ENCODE measurements at places on chromosomes 11 and 22.

GRCh38 chr11:112057170-112057569 is 16.6 kb downstream of the PIH1D2 start:
- no peak for DNase-seq

GRCh38 chr11:18313965-18314763 is 7.8 kb downstream of the HPS5 start:
- DNase-seq: no peak

GRCh38 chr22:40920526-40920925 is 30.7 kb upstream of the RBX1 start:
- no peak for DNase-seq

- DNase-seq: no peak
Observed at GRCh38 chr11:19816817-19817216, 104.2 kb downstream of the NAV2 start.

DNA sequence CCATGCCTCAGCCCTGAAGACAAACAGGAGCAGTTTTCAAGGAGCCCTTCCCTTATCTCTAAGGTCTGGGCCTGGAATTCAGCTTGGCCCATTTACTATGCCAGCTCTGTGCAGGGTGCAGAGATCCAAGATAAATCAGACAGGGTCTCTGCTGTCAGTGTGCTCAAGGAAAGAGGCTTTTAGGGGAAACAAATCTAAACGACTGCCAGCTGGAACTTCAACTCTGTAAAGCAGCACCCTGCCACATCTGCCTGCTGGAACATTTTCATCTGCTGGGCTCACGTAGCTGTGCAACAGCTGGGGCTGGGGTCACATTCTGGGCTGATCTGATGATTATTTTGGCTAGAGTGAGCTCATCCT is 19.8 kb upstream of the EHF start:
- DNase-seq: no peak

DNA sequence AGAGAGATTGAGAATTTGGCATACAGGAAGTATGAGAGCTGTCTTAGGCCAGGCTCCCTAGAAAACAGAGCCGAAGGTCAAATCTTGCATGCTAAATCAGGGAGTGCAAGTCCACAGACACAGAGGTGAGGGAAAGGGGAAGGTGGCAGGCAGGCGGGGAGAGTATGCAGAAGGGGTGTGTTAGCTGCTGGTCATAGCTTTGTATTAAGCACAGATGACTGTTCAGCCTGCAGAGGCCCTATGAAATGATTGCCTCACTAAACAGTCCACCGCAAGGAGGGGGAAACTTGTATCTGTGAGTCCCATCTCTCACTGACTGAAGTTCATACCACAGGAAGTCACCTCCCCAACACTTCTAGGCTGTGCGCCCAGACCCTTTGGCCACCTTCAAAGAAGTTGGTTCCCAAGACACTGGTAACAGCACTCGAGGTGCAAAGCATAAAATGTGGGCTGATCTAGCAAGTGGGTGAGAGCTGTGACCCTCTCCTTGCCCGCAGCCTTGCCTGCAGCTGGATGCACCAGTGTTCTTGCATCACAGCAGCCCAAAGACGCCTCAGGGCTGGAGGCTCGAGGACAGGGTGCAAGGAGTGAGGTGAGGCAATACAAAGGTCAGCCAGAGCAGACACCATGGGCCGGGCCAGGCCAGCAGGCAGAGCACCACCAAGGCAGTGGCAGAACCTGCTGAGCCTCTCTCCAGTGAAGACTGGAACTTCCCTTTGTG is 115.3 kb upstream of the TBCEL start:
- no peak for DNase-seq

GRCh38 chr22:30279046-30279788 is 10.1 kb downstream of the CASTOR1 start:
- DNase-seq: no peak

GRCh38 chr22:49087198-49087597 is 740.5 kb downstream of the BRD1 start:
- DNase-seq: no peak

GRCh38 chr11:37804666-37805065 is 1206.6 kb upstream of the RAG2 start:
- DNase-seq: no peak

- no peak for DNase-seq
Observed at GRCh38 chr11:88508418-88508758, 170.9 kb upstream of the CTSC start.

DNA sequence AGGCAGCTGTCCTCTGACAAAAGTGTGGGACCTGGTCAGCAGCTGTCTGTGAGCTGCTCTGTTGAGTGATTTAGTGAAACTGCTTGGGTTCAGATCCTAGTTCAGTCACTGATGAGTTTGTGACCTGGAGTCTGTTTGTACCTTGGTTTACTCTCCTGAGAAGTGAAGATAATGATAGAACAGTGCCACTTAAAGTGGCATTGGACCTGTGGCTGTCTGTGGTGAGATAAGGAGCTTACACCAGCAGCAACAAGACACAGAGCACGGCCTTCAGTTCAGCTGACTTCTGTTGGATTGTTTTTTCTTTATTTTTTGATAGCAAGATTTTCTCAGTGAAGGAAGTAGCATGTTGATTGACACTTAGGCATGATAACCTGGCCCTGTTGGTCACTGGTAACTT is 46.2 kb upstream of the CTTN start:
- no peak for DNase-seq

GRCh38 chr11:60700689-60701468 is 1.5 kb downstream of the MS4A8 start:
- DNase-seq: peak; percentile 21

DNA sequence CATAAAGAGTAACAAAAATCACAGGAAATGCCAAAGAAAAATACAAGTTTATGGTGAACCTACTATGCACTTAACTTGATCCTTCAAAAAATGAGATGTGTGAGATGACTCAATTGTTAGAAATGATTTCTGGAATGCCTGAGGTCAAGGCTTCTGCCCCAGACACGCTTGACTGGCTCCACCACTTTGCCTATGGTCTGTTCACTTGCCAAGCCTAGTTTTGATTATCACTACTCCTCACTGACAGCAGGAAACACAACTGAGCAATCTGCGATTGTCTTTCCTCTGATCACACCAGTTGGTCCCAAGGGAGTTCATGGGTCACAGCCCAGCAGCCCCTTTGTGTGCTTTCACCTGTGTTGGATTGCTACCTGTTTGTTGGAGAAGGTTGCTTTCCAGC is 20.6 kb upstream of the PRDM10 start:
- no peak for DNase-seq

GRCh38 chr11:114091516-114092397 is 32.2 kb downstream of the ZBTB16 start:
- no peak for DNase-seq

Data from prostate gland (tissue), 2 donors.